ENCODE measurements at places on chromosomes 1 and 21.

DNA sequence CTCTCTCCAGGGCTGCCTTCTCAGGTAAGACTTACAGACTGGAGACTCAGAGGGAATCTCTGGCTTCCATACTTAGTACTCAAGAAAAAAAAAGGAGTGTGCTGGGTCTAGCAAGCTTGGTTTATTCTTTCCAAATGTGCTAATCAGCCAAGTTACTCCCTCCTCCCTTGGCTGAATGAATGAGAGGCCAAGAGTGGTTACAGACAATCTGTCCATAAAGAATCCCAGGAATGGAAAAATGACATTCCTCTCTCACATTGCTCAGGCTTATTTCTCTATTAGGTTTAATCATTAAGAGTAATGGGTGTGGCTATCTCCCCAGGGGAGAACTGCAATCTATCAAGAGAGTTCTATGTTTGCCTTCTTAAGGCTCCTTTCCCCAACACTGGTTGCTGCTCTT, 547.3 kb upstream of the PLXNA2 start:
- DNase-seq = no peak

GRCh38 chr1:86858524-86859261, 55.2 kb downstream of the SELENOF start:
- DNase-seq = no peak

DNA sequence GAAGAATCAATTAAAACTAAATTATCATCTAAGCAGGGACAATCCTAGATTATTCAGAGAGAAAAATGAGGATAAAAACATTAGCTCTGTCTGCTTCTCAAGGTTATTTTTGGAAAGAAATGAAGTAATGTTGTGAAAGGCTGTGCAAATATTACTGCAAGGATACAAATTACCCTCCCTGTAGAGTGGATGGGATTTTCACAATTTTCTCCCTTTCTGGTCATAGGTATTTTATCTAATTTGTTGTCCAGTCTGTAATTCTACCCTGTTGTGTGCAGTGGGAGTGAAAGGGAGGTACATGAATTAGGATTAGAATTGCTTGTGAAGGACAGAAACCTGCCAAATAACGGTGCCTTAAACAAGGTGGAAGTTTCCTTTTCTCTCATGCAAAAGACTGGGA, 54.7 kb downstream of the MAP3K7CL start:
- DNase-seq = no peak

DNA sequence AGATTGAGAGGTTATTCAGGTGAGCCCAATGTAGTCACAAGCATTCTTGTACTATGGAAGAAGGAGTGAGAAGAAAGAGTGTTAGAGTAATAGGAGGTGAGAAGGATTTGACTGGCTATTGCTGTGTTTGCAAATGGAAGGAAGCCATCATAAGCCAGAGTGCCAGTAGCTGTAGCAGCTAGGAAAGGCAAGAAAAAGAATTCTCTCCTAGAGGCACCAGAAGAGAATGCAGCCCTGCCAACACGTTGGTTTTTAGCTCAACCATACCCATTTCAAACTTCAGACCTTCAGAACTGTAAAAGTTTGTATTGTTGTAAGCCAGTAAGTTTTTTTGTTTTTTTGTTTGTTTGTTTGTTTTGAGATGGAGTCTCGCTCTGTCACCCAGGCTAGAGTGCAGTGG, 8.9 kb upstream of the IL12RB2 start:
- DNase-seq = no peak

GRCh38 chr21:17688912-17689874, 76.5 kb upstream of the BTG3 start:
- no peak for DNase-seq

- no peak for DNase-seq
These were observed 472.0 kb downstream of the SMYD3 start for GRCh38 chr1:246035060-246035541.

DNA sequence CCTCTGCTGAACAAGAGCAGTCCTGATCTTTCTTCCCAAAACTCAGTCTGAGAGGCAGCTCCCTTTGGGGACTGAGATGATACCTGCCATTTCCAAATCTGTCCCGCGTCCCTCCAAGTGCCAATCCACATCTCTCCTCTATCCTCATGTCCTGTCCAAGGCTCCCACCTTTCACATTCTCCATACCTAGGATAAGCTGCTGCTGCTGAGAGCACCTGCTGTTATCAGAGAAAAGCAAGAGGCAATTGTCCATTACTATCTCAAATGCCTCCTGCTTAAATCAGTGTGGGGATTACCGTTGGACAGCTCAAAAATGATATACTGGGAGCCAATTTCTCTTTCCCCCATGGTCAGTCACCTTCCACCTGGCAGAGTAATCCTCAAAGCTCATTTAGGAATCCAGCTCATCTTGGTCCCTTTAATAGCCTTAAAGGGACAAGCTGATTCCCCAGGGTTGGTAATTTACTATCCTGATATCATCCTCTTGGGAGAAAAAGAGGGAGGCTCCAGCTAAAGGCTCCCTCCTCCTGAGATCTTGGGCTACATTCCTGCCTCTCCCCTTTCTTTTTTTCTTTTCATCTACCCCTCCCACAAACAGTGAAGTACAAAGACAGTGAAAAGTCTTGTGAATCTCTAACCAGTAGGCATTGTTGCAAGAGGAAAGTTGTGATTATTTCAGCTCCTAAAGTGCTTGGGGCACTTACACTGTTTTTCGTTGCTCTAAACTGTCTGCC, 278.1 kb upstream of the CAMK1G start:
- DNase-seq = no peak

DNA sequence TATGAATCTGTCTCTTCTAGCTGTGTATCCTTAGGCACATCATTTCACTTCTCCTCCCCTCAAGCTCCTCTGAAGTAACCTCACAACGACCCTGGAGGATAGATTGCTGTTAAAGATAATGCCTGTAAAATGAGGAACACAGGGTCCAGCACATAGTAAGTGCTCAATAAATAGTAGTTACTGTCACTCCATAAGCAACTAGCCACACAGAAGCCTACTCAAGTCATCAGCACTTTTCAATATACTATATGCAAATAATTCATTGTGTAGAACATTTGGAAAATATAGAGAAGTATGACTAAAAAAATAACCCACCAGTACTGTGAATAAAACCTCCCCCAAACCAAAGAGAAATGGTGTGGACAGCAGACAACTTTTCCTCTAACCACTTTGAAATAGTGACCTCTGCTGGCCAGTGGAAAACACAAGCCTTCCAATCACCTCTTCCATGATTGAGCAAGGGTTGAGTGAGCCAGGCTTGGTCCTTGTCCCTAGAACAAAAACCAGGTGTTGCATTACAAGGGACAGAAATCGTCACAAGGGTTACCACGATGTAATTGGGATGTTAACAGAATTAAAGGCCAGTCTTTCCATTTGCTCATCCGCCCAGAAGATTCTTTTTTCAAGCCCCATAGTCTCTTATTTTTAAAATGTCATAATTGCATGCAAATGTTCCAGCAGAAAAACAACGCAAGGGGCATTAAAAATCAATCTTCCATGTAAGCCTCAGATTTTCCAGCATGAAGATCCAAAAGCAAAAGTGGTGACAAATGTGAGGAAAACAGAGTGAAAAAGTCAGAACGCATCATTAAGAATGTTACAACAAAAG, 15.7 kb upstream of the GLIS1 start:
- peak; percentile 21 for DNase-seq
